Nucleus accumbens (tissue), 56 donors: ENCODE measurements at places on chromosomes 6 and 20.

- no peak for DNase-seq
Measured at GRCh38 chr6:131368198-131368911, 204.7 kb upstream of the ARG1 start.

- DNase-seq, result no peak
Measured at GRCh38 chr6:165468340-165469235, 159.2 kb upstream of the C6orf118 start.

DNA sequence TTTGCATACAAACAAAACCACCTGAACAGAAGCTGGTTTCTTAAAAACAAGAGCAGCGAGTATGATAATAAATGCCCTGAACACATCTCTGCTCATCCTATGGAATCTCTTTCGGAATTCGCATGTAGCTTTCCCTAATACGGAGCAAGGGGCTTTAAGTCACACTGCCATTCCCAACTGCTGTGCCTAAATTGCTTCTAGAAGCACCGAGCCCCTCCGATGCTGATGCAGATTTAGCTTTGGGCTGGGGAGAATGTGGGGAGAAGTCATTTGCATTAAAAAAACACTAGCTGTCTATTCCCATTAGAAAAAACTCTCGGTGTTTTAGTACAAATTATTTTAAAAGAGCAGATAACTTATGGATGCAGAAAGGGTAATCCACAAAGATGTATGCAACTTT is 76.9 kb downstream of the CD83 start:
- no peak for DNase-seq

DNA sequence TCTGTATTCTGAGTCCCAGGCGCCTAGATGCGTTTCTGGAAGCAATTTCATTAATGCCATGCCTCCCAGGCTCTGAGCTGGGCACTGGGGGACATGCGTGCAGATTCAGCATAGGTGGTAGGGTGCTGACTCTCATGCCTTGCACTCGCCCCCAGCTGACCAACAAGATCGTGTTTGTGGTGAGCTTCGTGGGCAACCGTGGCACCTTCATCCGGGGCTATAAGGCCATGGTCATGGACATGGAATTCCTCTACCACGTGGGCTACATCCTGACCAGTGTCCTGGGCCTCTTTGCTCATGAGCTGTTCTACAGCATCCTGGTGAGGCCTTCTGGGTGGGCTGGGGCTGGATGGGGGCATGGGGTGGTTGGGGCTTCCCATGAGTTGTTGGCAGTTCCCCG is 21.6 kb downstream of the UQCC2 start:
- no peak for DNase-seq

- no peak for DNase-seq
Measured at GRCh38 chr6:33809594-33809993, 5.8 kb upstream of the MLN start.
